ENCODE measurements at places on chromosomes 5 and 9. TPM values are rescaled to one million over a fixed set of nuclear protein-coding genes. Genes with fewer than 3 reads are reported as not detected.

- DNase-seq = no peak
- H3K27me3 ChIP-seq = no peaks in the 10 kb centered on the region
- H3K4me3 ChIP-seq = no peak overlapping the region
- no peaks in the 10 kb centered on the region for H3K4me1 ChIP-seq
Measured at GRCh38 chr9:101572316-101572715, 22.5 kb downstream of the PPP3R2 start.

GRCh38 chr9:127803507-127804352 is 1.0 kb downstream of the FPGS start:
- no peaks in the 10 kb centered on the region for H3K4me1 ChIP-seq
- H3K4me3 ChIP-seq = peak overlapping the region; percentile 81
- H3K27ac ChIP-seq = peak overlapping the region; percentile 88

DNA sequence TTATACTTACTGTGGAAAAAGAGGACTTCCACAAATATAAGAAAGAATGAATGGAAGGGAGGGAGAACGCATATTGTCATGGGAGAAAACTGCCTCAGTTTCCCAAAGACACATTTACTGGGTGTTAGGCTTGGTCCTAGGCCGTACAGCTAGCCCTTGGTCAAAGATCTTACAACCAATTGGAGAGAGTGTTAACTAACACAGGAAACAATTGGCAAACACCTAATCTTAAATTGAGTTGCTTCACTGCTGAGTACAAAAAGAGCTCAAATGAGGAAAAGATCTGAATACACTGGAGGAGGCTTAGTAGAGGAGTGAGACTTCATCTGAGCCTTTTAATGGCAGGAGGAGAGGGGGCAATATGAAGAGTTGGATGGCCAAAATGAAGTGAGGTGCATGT is 161.7 kb downstream of the GLIS3 start:
- H3K27me3 ChIP-seq = no peaks in the 10 kb centered on the region
- no peak overlapping the region for H3K27ac ChIP-seq

FUBP3 gene
- total RNA-seq = 42.9 TPM

- no peak overlapping the region for H3K27ac ChIP-seq
- DNase-seq = no peak
- H3K4me3 ChIP-seq = no peak overlapping the region
- peaks cover 8% of the 10 kb centered on the region for H3K4me1 ChIP-seq
Measured at GRCh38 chr5:9537223-9538141, 8.4 kb downstream of the SEMA5A start.

- H3K27me3 ChIP-seq = no peaks in the 10 kb centered on the region
- peak; percentile 84 for DNase-seq
- peak overlapping the region; percentile 85 for H3K27ac ChIP-seq
Measured at GRCh38 chr5:173320259-173320658, 8.0 kb downstream of the STC2 start.

PCDHB13 gene
- total RNA-seq = 5.7 TPM

PCDHGA5 gene
- 8.3 TPM for total RNA-seq

DNA sequence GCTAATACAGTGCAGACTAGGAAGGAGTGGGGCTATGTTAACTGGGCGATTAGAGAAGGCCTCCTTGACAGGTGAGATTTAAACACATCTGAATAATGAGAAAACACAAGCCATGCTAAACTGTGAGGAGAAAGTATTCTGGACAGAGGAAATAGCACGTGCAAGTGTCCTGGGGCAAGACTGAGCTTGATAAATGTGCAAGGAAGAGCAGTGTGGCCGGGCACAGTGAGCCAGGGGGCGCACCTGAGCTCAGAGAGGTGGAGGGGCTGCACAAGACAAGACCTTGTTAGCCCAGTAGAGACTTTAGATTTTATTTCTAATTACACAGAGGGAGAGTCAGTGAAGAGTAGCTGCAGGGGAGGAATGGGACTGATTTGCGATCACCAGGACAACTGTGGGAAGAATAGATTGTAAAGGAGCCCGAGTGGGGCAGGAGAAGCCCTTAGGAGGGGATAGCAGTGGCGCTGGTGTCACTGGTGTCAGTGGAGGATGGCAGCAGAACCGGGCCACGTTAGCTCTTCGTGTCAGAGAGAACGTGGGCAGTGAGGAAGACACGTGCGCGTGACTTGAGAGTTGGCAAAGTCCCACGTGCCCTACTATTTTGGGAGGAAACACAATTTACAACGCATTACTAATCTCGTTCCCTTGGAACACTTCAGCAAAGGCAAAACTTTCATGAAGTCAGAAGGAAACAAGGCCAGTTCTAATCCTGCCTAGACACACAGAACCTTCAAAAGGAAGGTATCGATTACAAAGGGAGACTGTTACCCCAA is 17.9 kb upstream of the C5orf47 start:
- no peaks in the 10 kb centered on the region for H3K27me3 ChIP-seq
- no peaks in the 10 kb centered on the region for H3K36me3 ChIP-seq
- H3K27ac ChIP-seq = no peak overlapping the region
- H3K4me3 ChIP-seq = no peak overlapping the region
- H3K4me1 ChIP-seq = peaks cover 10% of the 10 kb centered on the region

DNA sequence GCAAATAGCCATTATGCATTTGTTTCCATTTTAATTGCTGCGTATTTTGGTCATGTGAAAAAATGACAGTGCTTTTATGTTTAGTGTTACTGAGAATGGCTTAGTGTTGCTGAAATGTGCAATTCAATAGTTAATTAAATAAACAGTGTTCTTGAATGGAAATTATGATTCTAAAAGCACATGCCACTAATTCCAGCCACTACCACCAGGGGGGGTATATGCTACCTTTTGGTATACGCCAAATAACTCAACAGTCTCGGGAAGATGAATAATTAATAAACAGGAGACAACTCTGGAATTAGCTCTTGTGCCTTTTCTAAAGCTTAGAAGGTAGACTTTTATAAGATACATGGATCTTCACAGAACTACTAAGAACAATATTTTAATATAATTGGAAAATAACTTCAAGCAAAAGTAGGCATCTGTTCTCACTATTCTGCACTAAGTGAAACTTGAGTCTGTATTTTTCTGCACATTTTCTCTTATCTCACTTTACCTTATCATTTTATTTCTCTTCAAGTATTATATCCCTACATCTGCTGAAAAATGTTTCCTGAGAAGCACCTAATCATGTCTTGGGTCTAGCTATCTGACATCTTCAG is 83.5 kb upstream of the MINAR2 start:
- DNase-seq = no peak
- no peaks in the 10 kb centered on the region for H3K4me1 ChIP-seq
- H3K4me3 ChIP-seq = no peak overlapping the region
- no peaks in the 10 kb centered on the region for H3K27me3 ChIP-seq

- H3K4me1 ChIP-seq = no peaks in the 10 kb centered on the region
- H3K27me3 ChIP-seq = no peaks in the 10 kb centered on the region
- H3K4me3 ChIP-seq = no peak overlapping the region
- no peak for DNase-seq
- H3K27ac ChIP-seq = no peak overlapping the region
Measured at GRCh38 chr5:39639618-39640089, 214.9 kb upstream of the DAB2 start.

- H3K4me1 ChIP-seq = no peaks in the 10 kb centered on the region
- H3K27me3 ChIP-seq = no peaks in the 10 kb centered on the region
- H3K27ac ChIP-seq = no peak overlapping the region
- DNase-seq = no peak
- no peak overlapping the region for H3K4me3 ChIP-seq
Measured at GRCh38 chr5:165569551-165569950, 2064.1 kb downstream of the MAT2B start.

DNA sequence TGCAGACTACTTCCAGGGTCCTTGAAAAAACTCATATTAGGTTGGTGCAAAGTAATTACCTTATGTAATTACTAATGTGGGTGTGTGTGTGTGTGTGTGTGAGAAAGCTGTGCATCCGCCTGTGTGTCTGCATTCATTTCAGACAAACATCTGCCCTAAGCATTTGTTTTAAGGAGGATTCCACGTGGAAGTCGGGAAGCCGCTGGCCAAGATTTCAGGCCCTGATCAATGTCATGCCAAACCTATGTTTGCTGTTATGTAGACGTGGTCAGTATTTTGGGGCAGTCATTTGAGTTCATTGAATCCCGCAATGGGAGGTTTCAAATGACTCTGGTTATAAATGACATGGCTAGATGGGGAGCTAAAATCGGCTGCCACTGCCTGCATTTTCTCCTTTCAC is 33.6 kb upstream of the BASP1 start:
- H3K4me3 ChIP-seq = no peak overlapping the region
- no peaks in the 10 kb centered on the region for H3K27me3 ChIP-seq
- no peaks in the 10 kb centered on the region for H3K4me1 ChIP-seq
- no peaks in the 10 kb centered on the region for H3K36me3 ChIP-seq

- no peaks in the 10 kb centered on the region for H3K27me3 ChIP-seq
- H3K36me3 ChIP-seq = no peaks in the 10 kb centered on the region
- no peak for DNase-seq
- H3K4me3 ChIP-seq = no peak overlapping the region
- H3K4me1 ChIP-seq = no peaks in the 10 kb centered on the region
Measured at GRCh38 chr5:2021484-2022176, 138.9 kb upstream of the IRX4 start.

DNA sequence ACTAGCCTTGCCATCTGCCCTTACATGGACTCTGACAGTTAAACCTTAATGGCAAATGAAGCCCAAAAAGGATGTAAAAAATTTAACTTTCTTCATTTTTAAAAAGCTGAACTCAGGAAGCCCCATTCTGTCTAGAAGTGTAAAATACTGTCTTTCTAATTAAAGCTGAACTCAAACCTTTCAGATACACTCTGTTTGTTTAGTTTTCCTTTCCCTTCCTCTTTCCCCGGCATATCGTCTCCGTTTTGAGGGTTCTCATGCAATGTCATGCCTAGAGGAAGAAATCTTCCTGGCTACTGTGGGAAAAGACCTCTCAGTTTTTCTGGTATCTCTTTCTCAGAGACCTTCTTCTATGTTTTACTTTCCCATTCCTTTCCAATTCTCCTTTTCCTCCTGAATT is 841.5 kb downstream of the DTWD2 start:
- H3K4me1 ChIP-seq = no peaks in the 10 kb centered on the region
- no peak overlapping the region for H3K27ac ChIP-seq
- no peak overlapping the region for H3K4me3 ChIP-seq
- no peak for DNase-seq

- no peaks in the 10 kb centered on the region for H3K4me1 ChIP-seq
- peak; percentile 66 for DNase-seq
- no peaks in the 10 kb centered on the region for H3K36me3 ChIP-seq
- H3K27ac ChIP-seq = no peak overlapping the region
- no peak overlapping the region for H3K4me3 ChIP-seq
Measured at GRCh38 chr5:147223948-147224791, 10.7 kb upstream of the STK32A start.

GLRA1 gene
- total RNA-seq = not detected

All from sigmoid colon (tissue), 7 donors.